ENCODE measurements at places on chromosomes 1 and 21. TPM values are rescaled to one million over a fixed set of nuclear protein-coding genes. Genes with fewer than 3 reads are reported as not detected.

The RHD gene
- total RNA-seq: not detected

DNA sequence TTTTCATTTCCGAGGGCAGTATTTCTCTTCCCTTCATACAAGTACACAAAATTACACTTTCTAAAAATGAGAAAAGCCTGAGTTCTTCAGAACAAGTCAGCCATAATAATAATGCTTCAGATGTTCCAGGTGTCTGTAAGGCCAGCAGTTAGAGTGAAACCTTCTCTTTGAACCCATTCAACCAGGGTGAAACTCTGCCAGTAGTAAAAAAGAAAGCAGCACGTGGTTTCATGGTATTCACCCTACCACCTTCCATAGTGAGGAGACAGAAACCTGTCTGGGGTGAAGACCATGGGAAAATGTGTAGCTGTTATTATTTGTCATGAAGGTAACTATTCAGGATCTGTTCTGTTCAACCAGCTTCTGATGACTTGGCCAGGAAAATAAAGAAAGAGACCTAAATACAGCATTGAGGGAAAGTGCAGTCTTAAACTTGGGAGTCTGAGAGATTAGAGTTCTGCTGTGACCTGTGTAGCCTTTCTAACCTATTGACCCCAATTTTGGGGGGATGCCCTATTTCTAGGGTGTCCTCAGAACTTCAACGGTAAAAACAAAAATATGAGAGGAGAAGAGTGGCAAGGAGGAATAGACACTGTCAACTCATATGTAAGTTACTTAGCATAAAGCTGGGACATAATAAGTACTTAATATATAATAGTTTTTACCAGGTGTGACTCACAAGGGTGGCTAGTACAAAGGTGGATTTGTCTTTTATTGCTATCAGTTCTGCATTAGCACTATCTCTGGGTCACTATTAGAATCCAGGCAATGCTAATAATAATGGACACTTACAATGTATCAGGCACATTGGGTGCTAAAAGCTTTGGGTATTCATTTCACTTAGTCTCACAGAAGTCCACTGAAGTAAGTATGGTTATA is 70.0 kb upstream of the TNFSF4 start:
- DNase-seq: no peak
- H3K27ac ChIP-seq: no peak overlapping the region
- H3K4me1 ChIP-seq: no peaks in the 10 kb centered on the region
- no peaks in the 10 kb centered on the region for H3K36me3 ChIP-seq

- no peaks in the 10 kb centered on the region for H3K27me3 ChIP-seq
- H3K36me3 ChIP-seq: no peaks in the 10 kb centered on the region
- DNase-seq: no peak
- H3K27ac ChIP-seq: no peak overlapping the region
- H3K4me1 ChIP-seq: no peaks in the 10 kb centered on the region
- H3K4me3 ChIP-seq: no peak overlapping the region
Observed at GRCh38 chr1:7313081-7313546, 458.0 kb upstream of the VAMP3 start.

DNA sequence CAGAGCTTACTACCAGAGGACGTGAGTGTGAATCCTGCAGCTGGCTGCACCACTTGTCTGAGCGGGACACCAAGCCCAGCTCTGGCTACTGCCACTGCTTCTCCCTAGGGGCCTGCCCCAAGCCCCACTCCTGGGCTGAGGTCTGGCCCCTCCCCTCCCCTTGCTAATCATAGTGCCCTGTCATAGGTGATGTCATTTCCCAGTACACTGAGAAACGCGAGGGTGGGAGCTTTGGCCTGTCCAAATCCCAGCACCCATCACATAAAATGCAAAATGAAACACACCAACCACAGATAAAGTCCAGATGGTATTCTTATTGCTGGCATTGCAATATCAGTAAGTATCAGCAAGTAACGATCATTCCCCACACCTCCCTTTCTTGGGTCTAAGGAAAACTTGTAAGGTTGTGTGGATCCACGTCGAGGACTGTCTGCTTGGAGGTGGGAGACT is 77.7 kb downstream of the TOMM20 start:
- H3K4me1 ChIP-seq: peaks cover 44% of the 10 kb centered on the region
- H3K27me3 ChIP-seq: no peaks in the 10 kb centered on the region
- H3K27ac ChIP-seq: peak overlapping the region; percentile 53
- H3K4me3 ChIP-seq: no peak overlapping the region

DNA sequence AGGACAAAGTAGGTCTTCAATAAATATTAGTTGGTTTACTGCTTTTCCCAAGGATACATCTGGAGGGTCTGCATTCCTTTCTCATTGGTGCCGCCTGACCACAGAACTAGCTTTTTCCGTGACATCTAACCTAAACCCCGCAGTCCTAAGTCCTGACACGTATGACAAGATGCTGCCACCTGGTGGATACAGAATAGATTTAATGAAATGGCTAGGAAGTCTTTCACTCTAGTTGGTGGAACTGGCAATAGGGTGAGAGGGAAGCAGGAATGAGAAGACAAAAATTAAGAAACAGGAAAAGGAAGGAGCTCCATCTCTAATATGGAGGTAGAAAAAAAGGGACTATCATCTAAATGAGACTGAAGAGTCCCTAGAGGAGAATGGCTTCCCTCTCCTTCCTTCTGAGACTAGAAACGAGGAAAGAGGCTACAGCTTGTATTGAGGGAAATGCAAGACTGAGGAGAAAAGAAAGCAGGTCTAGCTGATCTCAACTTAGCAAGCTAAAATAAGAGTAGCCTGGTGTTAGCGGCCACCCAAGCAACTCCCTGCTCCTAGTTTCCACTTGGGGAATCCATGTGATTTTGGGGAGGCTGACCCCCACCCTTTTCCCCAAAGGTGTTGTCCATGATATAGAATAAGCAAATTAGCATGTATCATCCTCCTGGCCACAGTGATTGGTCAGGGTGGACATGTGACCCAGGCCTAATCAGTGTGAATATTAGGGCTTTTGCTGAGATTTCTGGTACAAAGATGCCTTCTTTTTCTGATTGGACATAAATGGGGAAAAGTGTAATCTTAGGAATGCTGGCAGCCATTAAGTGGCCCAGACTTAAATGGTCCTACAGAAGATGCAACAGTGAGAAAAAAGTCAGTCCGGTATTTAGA is 5.9 kb downstream of the RFX5 start:
- H3K4me1 ChIP-seq: peaks cover 11% of the 10 kb centered on the region
- no peak overlapping the region for H3K27ac ChIP-seq
- no peaks in the 10 kb centered on the region for H3K27me3 ChIP-seq
- no peak for DNase-seq
- H3K4me3 ChIP-seq: no peak overlapping the region
- H3K36me3 ChIP-seq: peaks cover 34% of the 10 kb centered on the region

GRCh38 chr1:225774281-225775147 is 3.1 kb upstream of the SRP9 start:
- no peak for DNase-seq
- no peaks in the 10 kb centered on the region for H3K36me3 ChIP-seq
- H3K4me1 ChIP-seq: peaks cover 34% of the 10 kb centered on the region
- H3K27ac ChIP-seq: no peak overlapping the region
- no peak overlapping the region for H3K4me3 ChIP-seq
- H3K27me3 ChIP-seq: no peaks in the 10 kb centered on the region

The MYBPHL gene
- total RNA-seq: 381 TPM

DNA sequence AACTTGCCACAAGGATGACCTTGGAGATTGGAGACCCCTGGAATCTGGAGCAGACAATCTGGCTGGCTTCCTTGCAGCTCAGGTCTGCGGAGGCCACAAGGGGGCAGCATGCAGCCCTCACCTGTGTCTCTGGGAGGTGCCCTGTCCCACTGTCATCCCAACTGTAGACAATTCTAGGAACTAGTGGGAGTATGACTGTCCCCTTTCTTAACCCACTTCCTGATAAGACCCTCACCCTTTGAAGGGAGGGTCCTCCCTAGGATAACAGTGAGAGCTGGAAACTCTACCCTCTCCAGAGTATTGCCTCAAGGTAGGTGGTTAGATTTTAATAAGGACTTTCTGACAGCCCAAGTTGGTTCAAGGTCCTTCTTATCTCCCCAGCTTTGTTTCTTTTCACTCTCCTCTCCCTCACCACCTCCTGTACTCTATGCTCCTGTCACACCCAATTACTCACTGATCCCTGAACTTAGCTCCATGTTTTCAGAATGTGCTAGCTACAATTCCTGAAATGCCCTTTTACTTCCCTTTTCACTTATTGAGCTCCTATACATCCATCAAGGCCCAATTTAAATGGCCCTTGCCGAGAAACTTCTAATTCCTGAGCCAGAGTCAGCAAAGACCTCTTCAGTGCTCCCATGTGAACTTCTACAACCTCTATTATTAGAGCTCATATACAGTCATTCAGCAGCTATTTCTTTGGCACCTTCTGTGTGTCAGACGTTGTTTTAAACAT is 9.2 kb upstream of the KCNQ4 start:
- peaks cover 30% of the 10 kb centered on the region for H3K36me3 ChIP-seq
- no peak overlapping the region for H3K27ac ChIP-seq
- H3K27me3 ChIP-seq: no peaks in the 10 kb centered on the region
- H3K4me1 ChIP-seq: peaks cover 5% of the 10 kb centered on the region

The PSEN2 gene
- 22.6 TPM for total RNA-seq

DNA sequence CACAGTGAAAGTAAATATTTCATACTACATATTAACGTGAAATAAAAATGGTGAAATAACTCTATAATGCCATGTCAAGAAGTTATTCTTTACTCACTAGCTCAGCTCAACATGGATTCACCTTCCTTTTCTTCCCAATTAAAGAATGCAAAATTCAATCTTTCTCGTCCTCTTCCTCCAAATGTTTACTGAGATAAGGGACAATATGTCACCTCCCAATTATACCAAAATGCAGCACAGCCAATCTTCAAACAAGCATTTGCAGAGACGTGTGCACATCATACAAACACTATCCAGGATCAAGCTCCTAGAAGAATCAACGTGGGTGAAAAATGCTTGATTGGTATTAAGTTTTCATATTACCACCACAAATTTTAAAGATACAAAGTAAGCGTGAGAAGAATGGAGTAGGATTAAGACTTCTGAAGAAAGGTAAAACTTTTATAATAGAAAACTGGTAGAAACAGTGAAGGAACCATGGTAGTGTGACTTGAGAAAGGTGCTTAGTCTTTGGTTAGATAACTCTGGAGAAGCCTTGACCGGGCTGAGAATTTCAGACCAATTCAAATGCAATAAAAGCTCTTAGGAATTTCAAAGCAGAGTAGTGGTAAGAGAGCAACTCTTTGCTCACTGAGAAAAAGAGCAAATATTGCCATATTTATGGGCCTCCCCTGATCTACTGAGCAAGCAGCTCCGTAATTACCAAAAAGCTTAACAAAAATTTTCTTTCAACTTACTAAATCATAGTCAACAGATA is 7.2 kb downstream of the PTP4A2 start:
- no peaks in the 10 kb centered on the region for H3K27me3 ChIP-seq
- no peaks in the 10 kb centered on the region for H3K4me1 ChIP-seq
- DNase-seq: no peak
- no peaks in the 10 kb centered on the region for H3K36me3 ChIP-seq
- H3K4me3 ChIP-seq: no peak overlapping the region

DNA sequence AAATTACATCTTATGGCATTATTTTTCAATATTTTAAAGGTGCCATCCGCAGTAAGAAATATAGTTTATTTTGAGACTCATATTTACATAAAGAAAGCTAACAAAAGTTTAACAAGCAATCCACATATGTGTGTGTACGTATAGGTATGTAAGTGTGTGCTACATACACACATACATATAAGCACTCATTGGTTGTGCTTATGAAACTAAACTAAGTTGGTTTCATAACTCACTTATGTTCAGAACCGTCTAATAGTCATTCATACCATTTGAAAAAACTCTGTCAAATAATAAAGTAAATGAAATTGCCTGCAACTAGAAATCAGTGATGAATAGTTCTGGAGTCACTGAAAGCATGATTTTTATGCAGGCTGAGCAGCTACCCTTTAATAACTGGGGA is 14.1 kb downstream of the TATDN3 start:
- H3K4me3 ChIP-seq: no peak overlapping the region
- DNase-seq: no peak
- H3K36me3 ChIP-seq: peaks cover 42% of the 10 kb centered on the region

DNA sequence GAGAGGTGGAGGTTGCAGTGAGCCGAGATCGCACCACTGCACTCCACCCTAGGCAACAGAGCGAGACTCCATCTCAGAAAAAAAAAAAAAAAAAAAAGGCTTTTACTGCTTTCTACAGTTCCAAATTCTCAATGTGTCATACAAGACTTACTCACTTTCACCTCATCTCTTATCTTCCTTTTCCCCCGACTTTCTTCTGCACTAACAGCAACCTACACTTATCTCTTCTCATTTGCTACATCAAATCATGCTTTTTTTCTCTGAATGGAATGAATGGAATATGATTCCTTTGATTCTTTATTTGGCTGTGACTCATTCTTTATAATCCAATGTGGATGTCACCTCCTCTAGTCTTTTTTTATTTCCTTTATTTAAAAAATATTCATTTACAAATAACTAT is 168.4 kb upstream of the DMRTA2 start:
- no peak for DNase-seq
- H3K36me3 ChIP-seq: no peaks in the 10 kb centered on the region
- H3K27ac ChIP-seq: no peak overlapping the region
- no peaks in the 10 kb centered on the region for H3K27me3 ChIP-seq
- H3K4me3 ChIP-seq: no peak overlapping the region

The FAM72A gene
- total RNA-seq: 0.28 TPM

DNA sequence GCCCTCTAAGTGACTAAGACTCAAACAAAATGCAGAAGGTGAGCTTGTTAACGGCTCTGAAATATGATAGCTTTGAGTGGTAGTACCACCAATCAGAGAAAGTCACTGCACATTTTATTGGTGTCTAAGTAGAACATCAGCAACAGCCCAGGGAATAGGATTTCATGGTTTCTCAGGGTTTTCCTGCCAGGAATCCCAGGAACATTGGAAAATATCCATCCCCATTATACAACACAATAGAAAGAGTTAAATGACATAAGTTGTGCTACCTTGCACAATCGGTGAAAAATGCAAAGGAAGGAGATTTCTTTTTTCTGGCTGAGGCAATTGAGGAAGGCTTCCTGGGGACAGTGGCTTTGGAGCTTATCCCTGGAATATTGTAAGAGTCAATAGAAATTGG is 283.1 kb downstream of the HLX start:
- no peak overlapping the region for H3K4me3 ChIP-seq
- H3K36me3 ChIP-seq: no peaks in the 10 kb centered on the region
- no peak for DNase-seq
- no peaks in the 10 kb centered on the region for H3K27me3 ChIP-seq

- no peak for DNase-seq
- H3K27ac ChIP-seq: no peak overlapping the region
- H3K36me3 ChIP-seq: no peaks in the 10 kb centered on the region
- H3K27me3 ChIP-seq: no peaks in the 10 kb centered on the region
Observed at GRCh38 chr21:19013916-19014315, 610.3 kb upstream of the TMPRSS15 start.

DNA sequence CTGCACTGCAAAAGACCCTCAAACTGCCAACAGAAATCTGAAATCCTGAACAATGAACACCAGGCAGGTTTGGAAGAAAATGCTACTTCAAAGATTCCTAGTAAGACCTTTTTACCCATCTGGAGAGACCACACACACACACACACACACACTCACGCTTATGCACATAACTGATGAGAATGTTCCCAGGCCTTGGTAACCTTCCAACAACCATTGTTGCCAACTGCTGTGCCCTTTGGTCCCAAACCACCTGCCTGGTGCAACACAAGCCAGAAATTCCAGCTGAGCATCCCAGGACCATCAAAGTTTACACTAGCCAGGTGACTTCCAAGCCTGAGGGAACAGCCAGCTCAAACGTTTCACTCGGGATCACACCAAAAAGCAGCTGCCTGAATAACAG is 56.9 kb downstream of the SEC16B start:
- H3K36me3 ChIP-seq: no peaks in the 10 kb centered on the region
- H3K27ac ChIP-seq: no peak overlapping the region
- no peaks in the 10 kb centered on the region for H3K4me1 ChIP-seq
- no peaks in the 10 kb centered on the region for H3K27me3 ChIP-seq
- H3K4me3 ChIP-seq: no peak overlapping the region

Data from right atrium auricular region (tissue), 2 donors.